RCC 7860 (cell line): ENCODE measurements at places on chromosomes 4 and X.

GRCh38 chr4:176660561-176660960 lies 132.2 kb downstream of the VEGFC start:
- DNase-seq = no peak

GRCh38 chr4:168537571-168537970 lies 40.7 kb downstream of the PALLD start:
- DNase-seq = no peak

- DNase-seq = no peak
Measured at GRCh38 chrX:51931566-51932150, 38.2 kb downstream of the MAGED1 start.

GRCh38 chr4:7337196-7338058 lies 97.3 kb downstream of the PSAPL1 start:
- no peak for DNase-seq

DNA sequence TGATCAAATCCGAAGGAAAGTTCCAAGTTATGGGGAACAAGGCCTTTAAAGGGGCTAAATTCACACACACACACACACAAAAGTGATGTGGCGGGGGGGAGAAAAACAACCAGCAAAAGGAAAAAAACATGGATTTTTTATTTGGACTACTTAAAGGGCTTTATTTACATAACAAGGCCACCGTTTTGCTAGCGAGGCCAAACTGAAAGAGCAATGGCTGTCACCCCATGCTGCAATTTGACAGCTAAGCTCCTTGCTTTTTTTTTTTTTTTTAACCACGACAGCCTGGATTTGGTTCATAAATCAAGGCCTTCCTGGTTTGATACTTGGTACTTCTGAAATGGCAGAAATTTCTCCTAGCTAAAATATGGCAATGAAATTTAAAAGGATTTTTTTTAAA lies 99.6 kb upstream of the PTCHD1 start:
- DNase-seq = no peak

- DNase-seq = no peak
Measured at GRCh38 chrX:18725310-18725943, 18.0 kb downstream of the PPEF1 start.

DNA sequence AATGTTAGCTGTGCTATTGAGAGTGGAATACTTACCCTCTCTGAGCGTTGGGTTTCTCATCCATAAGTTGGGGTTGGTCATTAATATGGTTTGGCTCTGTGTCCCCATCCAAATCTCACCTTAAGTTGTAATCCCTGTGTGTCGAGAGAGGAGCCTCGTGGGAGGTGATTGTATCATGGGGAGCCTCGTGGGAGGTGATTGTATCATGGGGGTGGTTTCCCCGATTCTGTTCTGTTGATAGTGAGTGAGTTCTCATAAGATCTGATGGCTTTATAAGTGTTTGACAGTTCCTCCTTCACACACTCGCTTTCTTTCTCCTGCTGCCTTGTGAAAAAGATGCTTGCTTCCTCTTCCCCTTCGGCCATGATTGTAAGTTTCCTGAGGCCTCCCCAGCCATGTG lies 391.1 kb downstream of the FAM133A start:
- DNase-seq = no peak

GRCh38 chrX:152912106-152912505 lies 14.2 kb downstream of the ZNF185 start:
- DNase-seq = no peak

GRCh38 chr4:37908488-37909331 lies 17.8 kb downstream of the TBC1D1 start:
- DNase-seq = no peak

GRCh38 chrX:82816562-82816961 lies 691.5 kb upstream of the POU3F4 start:
- peak; percentile 24 for DNase-seq

DNA sequence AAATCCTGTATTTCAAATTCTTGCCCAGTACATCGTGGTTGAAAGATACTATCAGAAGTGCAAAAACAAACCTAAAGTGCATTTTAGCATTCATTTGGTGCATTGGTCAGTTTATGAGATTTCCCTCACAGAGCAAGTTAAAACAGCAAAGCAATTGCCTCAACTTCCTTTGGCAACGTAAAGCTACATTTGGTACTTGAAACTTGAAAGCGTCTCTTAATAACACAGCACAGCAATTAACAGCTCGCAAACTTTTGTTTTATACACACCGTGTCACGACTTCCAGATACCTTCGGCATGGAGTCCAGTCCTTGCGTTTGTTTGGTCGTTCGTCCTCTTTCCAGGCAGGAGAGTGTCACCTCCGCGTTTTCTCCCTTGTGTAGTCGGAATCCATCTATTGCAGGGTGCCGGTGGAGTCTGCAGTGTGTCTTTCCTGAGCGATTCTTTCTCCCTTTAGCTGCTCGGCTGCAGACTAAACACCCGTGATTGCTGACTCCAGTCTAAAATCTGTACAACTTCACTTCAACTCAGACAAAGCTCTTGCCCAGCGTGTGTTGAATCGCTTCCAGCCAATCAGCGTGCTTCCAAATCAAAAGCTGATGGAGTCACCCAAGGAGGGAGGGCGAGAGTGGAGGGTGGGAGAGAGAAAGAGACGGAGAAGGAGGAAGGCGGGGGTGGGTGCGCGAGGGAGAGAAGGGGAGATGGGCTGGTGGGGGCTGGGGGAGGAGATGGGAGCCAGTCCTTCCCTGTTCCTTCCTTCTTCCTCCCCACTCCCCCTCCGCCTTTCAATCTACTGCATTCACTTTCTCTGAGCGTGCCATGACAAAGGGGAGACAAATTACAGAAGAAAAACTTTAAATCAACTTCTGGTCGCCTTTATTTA lies at the start of gene PCDH18:
Gene PCDH18, minus strand, starts transcription at position 509 of the 883 bp plus-strand sequence. Its CDS starts 406 bp downstream, at position 103.
- DNase-seq = no peak

GRCh38 chr4:114472269-114473032 lies 126.2 kb upstream of the UGT8 start:
- DNase-seq = no peak

- no peak for DNase-seq
Measured at GRCh38 chrX:115459883-115460880, 100.8 kb upstream of the PLS3 start.

- DNase-seq = no peak
Measured at GRCh38 chr4:11622961-11623725, 194.4 kb upstream of the HS3ST1 start.

DNA sequence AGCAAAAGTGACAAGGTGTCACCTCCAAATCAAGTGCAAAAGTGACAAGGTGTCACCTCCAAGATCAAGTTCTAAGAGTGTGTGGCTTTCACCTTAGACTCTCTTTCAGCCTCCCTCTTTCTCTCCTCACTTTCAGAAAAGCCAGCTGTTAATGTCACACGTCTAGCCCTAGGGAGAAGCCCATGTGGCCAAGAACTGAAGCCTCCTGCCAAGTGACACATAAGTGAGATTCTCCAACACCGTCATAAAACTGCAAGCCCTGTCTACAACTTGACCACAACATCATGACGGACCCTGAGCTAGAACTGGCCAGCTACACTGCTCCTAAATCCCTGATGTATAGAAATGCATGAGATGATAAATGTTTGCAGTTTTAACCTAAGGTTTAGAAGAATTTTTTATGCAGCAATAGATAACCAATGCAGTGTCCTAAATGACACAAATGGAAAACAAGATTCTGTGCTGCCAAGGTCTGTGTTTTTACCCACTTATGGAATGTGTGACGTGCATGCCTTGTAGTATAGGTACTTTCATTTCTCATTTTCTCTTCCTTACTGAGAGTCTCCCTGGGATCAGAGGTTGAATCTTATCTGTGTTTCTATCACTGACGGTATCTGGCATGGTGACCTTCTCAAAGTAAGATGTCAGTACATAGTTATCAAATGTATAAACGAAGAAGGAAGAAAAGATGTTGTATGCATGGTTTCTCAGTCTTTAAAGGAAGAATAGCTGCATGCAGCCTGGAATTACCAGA lies 25.0 kb downstream of the NLGN4X start:
- DNase-seq = no peak

DNA sequence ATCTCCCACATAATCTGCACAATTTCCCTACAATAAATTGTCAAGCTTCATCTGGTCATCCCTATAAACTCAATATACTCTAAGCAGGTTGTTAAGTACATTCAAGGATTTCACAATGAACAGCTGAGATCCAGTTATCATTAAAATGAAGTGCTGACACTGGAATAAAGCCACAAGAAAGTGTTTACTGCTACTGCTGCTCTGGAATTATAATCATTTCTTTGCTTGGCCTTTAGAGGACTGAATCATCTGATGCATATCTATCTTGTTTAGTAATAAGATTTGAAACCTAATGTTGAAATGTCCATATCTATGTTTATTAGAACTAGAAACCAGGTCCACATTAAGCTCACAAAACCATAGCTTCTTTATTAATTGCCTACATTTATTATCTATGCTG lies 338.6 kb upstream of the ZFP42 start:
- DNase-seq = no peak

- DNase-seq = no peak
Measured at GRCh38 chr4:26238778-26239679, 81.8 kb upstream of the RBPJ start.

GRCh38 chr4:71366766-71367165 lies 27.9 kb downstream of the SLC4A4 start:
- no peak for DNase-seq

- DNase-seq = no peak
Measured at GRCh38 chr4:83716874-83717273, 181.0 kb downstream of the GPAT3 start.

DNA sequence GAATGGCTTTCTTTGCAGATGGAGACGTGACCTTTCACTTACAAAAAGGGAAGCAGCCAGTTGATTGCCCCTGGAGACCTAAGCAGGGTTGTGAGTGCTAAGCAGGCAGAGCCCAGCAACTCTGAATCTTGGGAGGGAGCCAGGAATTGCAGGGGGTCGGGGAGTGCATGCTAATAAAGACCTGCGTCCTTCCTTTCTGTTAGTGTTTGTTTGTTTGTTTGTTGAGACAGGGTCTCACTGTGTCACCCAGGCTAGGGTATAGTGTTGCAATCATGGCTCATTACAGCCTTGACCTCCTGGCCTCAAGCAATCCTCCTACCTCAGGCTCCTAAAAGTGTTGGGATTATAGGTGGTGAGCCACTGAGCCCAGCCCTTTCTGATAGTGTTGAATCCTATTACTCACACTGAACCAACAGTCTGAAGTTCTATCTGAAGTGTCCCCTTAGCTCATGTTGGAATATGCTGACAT lies 137.4 kb downstream of the CEP135 start:
- no peak for DNase-seq

DNA sequence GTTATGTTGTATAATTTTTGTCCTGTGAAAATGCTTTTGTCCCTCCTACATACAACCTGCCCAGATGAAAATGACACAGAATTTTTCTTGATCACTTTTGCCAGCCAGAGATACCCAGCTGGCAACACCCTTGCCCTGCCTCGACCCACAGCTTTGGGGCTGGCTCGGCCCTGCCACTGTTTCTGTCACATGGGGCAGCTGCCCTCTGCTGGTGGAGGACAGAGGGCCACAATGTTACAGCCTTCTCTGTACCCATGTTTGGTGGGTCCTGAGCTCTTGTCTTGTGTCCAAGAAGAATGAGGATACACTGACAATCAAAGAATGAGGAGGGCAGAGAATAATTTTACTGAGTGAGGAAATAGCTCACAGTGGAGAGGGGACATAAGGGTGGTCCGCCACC lies 31.1 kb downstream of the BMP15 start:
- no peak for DNase-seq

GRCh38 chr4:91057871-91058270 lies 930.7 kb downstream of the CCSER1 start:
- DNase-seq = no peak

- no peak for DNase-seq
Measured at GRCh38 chr4:24482871-24483270, 101.5 kb downstream of the DHX15 start.

DNA sequence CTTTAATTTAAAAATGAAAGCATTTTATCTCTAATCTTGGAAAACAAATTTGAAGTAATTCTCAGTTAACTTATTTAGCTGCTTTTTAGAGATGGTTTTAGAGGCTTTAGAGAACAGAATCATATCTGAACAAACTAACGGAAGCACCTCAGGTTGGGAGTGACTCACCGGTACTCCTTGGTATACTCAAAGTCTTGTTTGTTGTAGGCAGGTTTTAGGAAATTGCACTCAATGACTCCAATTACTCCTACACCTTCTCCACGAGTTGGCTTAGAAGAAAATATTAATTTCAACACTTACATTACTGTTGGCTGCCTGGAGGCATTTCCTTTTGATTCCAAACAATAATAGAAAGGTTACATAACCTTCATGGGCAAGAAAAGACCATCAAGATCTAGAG lies 23.6 kb downstream of the MORC4 start:
- DNase-seq = no peak

- DNase-seq = no peak
Measured at GRCh38 chr4:1991087-1991486, 17.7 kb downstream of the NELFA start.

- no peak for DNase-seq
Measured at GRCh38 chr4:41331224-41331623, 74.5 kb downstream of the UCHL1 start.

DNA sequence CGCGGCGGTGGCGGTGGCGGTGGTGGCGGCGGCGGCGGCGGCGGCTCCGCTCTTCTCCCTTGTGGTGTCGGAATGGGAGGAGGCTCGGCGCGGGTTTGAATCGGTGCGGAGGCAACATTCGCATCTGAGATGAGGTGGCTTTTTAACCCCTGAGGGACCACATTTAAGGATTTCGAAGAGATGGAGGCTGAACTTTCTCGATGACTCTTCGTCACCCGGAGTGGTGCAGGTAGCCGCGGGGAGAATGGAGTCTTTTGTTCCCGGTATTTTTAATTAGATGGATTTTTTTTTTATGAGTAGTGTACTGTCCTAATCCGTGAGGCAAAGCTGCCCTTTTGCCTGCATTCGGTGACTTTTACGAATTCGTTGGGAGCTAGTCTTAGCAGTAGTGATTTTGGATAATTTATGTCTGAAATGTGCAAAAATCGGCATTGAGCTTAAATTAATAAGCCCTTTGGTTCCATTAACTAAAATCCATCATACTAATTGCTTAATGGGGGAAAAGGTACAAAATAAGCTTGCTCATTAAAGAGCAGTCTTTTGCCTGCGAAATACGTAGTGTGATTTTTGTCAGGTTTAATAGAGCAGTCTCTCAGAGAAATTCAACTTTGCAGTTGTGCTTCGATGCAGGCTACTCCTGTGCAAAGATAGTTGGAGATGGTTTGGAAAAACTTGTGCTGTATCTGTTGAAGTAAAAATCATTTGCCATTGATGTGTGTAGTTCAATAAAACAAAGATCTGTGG lies 206.2 kb downstream of the TENM3 start:
- no peak for DNase-seq

DNA sequence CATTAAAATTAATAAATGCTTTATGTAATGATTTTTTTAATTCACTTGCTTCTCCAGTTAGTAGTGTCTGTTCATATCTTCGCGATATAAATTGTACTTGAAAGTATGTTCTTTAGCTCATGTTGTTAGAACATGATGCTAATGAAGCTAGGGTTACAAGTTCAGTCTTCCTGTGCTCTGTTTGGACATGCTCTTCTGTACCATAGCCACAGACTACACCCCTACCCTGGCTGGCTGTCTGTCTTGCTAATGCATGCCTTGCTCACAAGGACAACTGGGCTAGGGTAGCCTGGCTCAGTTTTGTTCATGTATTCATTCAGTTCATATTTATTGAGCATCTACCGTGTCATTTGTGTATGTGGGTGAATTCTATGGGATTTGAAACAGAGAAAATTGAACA lies 50.8 kb upstream of the MTMR1 start:
- DNase-seq = no peak

- DNase-seq = peak; percentile 8
Measured at GRCh38 chr4:85854546-85854945, 379.6 kb downstream of the ARHGAP24 start.

GRCh38 chrX:15158350-15158735 lies 111.5 kb downstream of the ASB9 start:
- DNase-seq = no peak

- no peak for DNase-seq
Measured at GRCh38 chr4:5926598-5926997, 33.7 kb upstream of the CRMP1 start.

- DNase-seq = no peak
Measured at GRCh38 chrX:1242891-1243402, 25.7 kb upstream of the CSF2RA start.
